ENCODE measurements at places on chromosomes 1 and 21.
A peak's percentile ranks its signal among the peaks of the same experiment; 100 is the strongest.

GRCh38 chr1:7406641-7407543 lies 364.2 kb upstream of the VAMP3 start:
- peak; percentile 64 for DNase-seq

GRCh38 chr1:85087659-85088407 lies 39.5 kb upstream of the MCOLN3 start:
- no peak for DNase-seq

- DNase-seq = no peak
Measured at GRCh38 chr1:239814306-239814881, 277.3 kb upstream of the FMN2 start.

DNA sequence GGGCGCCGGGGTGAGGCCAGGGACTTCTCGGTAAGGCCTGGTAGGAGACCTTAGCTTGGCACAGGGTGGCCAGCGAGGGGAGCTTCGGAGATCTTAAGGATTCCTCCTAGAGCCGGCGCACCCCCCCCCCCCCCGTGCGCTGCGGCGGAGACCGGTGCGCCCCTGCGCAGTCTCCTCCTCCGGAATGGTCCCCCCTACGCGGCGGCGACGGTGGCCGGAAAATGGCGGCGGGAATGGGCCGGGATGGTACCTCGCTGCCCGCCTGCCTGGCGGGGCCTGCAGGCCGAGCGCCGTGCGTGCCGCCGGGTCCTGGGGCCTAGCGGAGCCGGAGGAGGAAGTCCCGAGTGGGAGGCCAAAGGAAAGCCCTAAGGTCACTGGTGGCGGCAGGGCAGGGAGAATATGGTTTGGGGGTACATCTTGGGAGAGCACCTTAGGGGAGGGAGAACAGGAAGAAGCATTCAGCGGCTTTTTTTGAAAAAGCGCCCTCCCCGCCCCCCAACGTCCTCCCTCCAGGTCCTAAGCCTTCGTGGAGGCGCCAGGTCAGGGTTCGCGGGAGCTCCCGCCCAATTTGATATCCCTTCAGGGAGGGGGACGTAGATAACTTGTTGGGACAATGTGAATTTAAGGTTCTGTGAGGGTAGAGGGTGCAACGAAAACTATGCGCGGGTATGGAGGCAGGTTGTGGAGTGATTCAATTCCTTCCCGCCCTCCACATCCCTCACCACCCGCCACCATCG lies 429 bp downstream of the SRRM1 start:
- no peak for DNase-seq

GRCh38 chr1:202333861-202334260 lies 7.9 kb downstream of the UBE2T start:
- DNase-seq = no peak

- DNase-seq = no peak
Measured at GRCh38 chr1:244647819-244648218, 5.1 kb upstream of the DESI2 start.
